ENCODE measurements at places on chromosomes 2 and 18. TPM values are rescaled to one million over a fixed set of nuclear protein-coding genes. Genes with fewer than 3 reads are reported as not detected.

The OSR1 gene
- not detected for total RNA-seq

The SLC14A1 gene
- 30.8 TPM for total RNA-seq

The CYP1B1 gene
- total RNA-seq: not detected

The CFC1 gene
- not detected for total RNA-seq

The SLC9A4 gene
- 0.13 TPM for total RNA-seq

The FRZB gene
- total RNA-seq: 0.07 TPM

The LIMS2 gene
- total RNA-seq: 9.6 TPM

The ASB18 gene
- not detected for total RNA-seq

The RASGRP3 gene
- total RNA-seq: 4.4 TPM

The GLI2 gene
- 0.25 TPM for total RNA-seq

The PLEK gene
- 5.1 TPM for total RNA-seq

The RBM44 gene
- total RNA-seq: 2.8 TPM

The POTEI gene
- not detected for total RNA-seq

The IRS1 gene
- total RNA-seq: 8.6 TPM

The GPR55 gene
- 2.7 TPM for total RNA-seq

The CCL20 gene
- 3.0 TPM for total RNA-seq

The ALPG gene
- not detected for total RNA-seq

The IL37 gene
- total RNA-seq: not detected

The ZSWIM2 gene
- total RNA-seq: not detected

The ATIC gene
- 61.9 TPM for total RNA-seq

The SH2D6 gene
- 1.1 TPM for total RNA-seq

The PPP3R1 gene
- 65.0 TPM for total RNA-seq

The GPR35 gene
- 10.4 TPM for total RNA-seq

The STRADB gene
- total RNA-seq: 16.0 TPM

The FKBP1B gene
- total RNA-seq: 1.2 TPM

The RIF1 gene
- 67.0 TPM for total RNA-seq

The TOGARAM2 gene
- 2.7 TPM for total RNA-seq

The HOXD4 gene
- total RNA-seq: not detected

The HDLBP gene
- 169 TPM for total RNA-seq

The TSPYL6 gene
- total RNA-seq: not detected

The PRKAG3 gene
- not detected for total RNA-seq

The SCN7A gene
- total RNA-seq: not detected

The GPR75 gene
- total RNA-seq: 3.3 TPM

The DSG4 gene
- total RNA-seq: not detected

The LIMS3 gene
- total RNA-seq: not detected

The STARD7 gene
- 92.1 TPM for total RNA-seq

The LMAN1 gene
- total RNA-seq: 34.4 TPM

The HEATR5B gene
- 41.2 TPM for total RNA-seq

The RPRM gene
- total RNA-seq: 0.16 TPM

The MFSD6 gene
- 45.3 TPM for total RNA-seq

The TNFRSF11A gene
- total RNA-seq: 0.41 TPM

The CXCR1 gene
- 0.13 TPM for total RNA-seq

The GPR45 gene
- not detected for total RNA-seq

The ACTR1B gene
- 87.2 TPM for total RNA-seq

The OSGEPL1 gene
- total RNA-seq: 10.3 TPM

The NPHP1 gene
- total RNA-seq: 0.35 TPM

All from T-cell (primary cell).